Activated CD4-positive, alpha-beta T cell treated with anti-CD3 and anti-CD28 coated beads, Interleukin-2, amount 50 U/mL, for 16 hours (primary cell): ENCODE measurements at places on chromosomes 2 and 18.

- no peak for DNase-seq
These were observed 70.7 kb downstream of the SOS1 start for GRCh38 chr2:39050109-39050508.

DNA sequence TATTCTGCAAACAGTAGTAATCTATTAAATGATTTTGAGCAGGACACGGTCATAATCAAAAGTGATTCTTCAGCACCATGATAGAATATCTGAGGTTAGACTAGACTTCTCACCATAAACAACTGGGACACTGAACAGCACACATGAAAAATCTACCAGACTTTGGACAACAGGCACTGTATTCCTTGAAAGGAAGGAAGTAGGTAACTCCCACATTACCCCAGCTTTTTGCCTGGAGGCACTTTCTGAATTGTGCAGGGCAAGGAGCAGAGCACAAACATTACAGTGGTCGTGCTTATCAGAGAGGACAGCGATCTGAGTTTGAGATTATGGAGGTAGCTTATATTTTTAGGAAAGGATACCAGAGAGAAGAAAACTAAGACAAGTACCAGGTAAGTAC lies 25.3 kb upstream of the IL1RL1 start:
- no peak for DNase-seq

DNA sequence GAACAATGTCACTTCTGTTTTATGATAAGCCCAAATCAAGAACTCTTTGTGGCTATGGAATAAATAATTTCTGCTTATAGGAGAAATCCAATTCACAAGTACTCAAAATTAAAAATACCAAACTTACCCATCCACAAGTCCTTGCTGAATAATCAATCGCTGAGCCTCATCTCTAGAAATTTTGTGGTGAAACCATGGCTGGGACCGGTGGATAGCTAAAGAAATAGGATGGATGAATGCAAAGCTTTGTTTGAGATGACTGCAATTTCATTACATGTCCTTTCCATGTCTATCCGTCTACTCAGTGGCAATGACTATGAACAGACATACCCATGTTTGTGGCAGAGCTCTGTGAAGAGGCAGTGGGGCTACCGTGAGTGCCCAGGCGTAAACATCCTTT lies 124.4 kb downstream of the GRB14 start:
- no peak for DNase-seq

GRCh38 chr2:210188190-210188589 lies 17.0 kb upstream of the KANSL1L start:
- no peak for DNase-seq

- no peak for DNase-seq
These were observed 110.6 kb upstream of the DDX18 start for GRCh38 chr2:117703858-117704257.

- DNase-seq = no peak
These were observed 31.9 kb upstream of the FOSL2 start for GRCh38 chr2:28360718-28361293.

GRCh38 chr18:27331606-27332005 lies 146.5 kb upstream of the CHST9 start:
- DNase-seq = no peak

- DNase-seq = peak; percentile 5
These were observed 216.8 kb upstream of the SLC14A2 start for GRCh38 chr18:45398448-45398847.

GRCh38 chr2:30505500-30506180 lies 58.6 kb downstream of the LCLAT1 start:
- no peak for DNase-seq

- no peak for DNase-seq
These were observed 1.7 kb downstream of the TMEM127 start for GRCh38 chr2:96264086-96264485.

- DNase-seq = no peak
These were observed 3.2 kb upstream of the FEV start for GRCh38 chr2:218988164-218988563.
